Calu3 (cell line): ENCODE measurements at places on chromosomes 16 and 17.
A peak's percentile ranks its signal among the peaks of the same experiment; 100 is the strongest.

GRCh38 chr17:55555772-55556171 lies 44.5 kb upstream of the SMIM36 start:
- no peak for DNase-seq

- DNase-seq, result no peak
Observed at GRCh38 chr16:73887911-73888310, 408.7 kb upstream of the PSMD7 start.

- DNase-seq, result peak; percentile 95
Observed at GRCh38 chr16:67173808-67174705, 3.7 kb downstream of the NOL3 start.

GRCh38 chr16:76125871-76126270 lies 151.3 kb upstream of the CNTNAP4 start:
- DNase-seq, result no peak

GRCh38 chr17:31787857-31788570 lies 71.0 kb downstream of the COPRS start:
- no peak for DNase-seq

GRCh38 chr17:725746-726145 lies 6.7 kb upstream of the TLCD3A start:
- DNase-seq, result no peak

DNA sequence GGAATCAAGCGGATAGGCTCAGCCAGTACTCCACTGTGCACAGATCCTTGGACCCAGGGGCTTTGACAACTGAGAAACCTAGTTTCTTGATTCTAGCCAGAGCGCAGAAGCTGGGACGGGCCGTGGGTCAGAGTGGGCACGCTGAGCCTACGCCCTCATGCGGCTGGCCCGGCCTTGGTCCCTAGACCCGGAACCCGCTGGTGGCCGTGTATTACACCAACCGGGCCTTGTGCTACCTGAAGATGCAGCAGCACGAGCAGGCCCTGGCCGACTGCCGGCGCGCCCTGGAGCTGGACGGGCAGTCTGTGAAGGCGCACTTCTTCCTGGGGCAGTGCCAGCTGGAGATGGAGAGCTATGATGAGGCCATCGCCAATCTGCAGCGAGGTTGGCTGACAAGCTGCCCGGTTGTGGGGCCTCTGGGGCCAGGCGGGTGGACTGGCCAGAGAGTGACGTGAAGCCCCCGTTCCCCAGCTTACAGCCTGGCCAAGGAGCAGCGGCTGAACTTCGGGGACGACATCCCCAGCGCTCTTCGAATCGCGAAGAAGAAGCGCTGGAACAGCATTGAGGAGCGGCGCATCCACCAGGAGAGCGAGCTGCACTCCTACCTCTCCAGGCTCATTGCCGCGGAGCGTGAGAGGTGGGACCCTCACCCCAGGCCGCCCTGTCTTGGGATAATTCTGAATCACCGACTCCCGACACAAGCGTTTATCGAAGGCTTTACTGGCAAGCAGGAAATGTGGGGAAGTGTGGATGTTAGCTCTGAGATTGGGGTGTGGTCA lies 946 bp downstream of the STUB1 start:
- DNase-seq, result peak; percentile 62

- no peak for DNase-seq
Observed at GRCh38 chr16:1310832-1311200, 1.4 kb downstream of the UBE2I start.

- DNase-seq, result no peak
Observed at GRCh38 chr17:80588702-80589383, 44.2 kb downstream of the RPTOR start.

DNA sequence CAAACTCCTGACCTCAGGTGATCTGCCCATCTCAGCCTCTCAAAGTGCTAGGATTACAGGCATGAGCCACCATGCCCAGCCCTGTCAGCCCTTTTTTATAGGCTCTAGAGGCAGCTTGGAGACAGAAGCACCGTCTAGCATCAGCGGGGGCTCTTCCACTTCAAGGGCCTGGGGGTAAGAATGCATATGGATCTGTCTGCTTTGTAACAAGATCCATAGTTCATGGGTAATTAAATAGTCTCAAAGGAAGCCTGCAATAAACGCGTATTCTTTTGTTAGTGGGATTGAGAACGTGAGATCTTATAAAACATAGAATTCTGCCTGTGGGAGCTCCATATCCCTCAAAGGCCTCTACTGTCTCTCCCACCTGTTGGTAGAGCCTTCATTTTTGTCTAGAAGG lies 142.1 kb downstream of the SHISA6 start:
- DNase-seq, result no peak

DNA sequence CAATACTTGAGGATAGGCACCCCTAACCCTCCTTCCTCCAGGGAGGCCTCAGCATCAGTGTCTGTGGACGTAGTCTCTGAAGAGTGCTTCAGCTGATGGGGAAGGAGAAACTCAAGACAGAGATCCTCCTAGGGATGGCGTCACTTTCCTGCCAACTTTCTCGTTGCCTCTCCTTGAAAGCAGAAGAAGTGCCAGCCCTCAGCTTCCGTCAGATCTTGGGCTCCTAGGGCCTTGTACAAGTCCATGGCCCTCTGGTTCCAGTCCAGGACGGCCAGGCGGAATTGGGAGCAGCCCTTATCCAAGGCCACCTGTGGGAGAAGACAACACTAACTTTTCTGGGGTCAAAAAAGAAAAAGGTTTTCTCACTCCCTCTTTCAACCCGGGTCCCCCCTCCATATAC lies 1.3 kb downstream of the SAT2 start:
- DNase-seq, result no peak

GRCh38 chr17:73650140-73650539 lies 5.9 kb upstream of the SDK2 start:
- no peak for DNase-seq

DNA sequence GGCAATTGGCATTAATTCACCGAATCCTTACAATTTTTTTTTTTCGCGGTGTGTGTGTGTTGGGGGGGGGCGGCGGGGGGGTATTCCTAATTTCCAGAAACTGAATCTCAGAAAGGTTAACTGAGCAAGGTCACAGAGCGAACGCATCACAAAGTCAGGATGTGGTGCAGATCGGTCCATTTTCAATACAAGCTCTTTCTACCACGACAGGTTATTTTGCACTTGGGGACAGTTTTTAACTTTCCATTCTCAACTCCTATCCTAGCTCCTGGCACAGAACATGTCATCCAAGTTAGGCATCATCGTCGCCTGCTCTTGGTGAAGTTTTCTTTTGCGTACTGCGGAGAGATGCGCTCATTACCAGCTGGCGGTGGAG lies 15.4 kb upstream of the ERN1 start:
- DNase-seq, result no peak

GRCh38 chr16:92431-93339 lies 14.7 kb downstream of the MPG start:
- DNase-seq, result no peak

DNA sequence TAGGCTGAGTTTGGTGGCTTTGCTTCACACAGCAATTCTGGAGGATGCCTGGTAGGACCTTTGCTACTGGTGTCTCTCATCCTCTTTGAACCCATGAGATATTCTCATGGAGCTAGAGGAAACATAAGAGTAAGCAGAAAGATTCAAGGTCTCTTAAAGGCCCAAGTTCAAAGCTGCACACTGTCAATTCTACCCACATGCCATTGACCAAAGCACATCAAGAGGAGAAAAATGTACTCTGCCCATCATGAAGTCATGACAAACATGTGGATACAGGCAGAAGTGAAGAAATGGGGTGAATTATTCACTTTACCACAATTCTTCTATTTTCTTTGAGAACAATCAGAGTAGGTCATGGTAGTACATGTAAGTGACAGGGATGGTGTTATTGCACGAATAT lies 13.1 kb downstream of the SKA2 start:
- no peak for DNase-seq

- DNase-seq, result no peak
Observed at GRCh38 chr16:85003725-85004586, 7.4 kb downstream of the ZDHHC7 start.

- no peak for DNase-seq
Observed at GRCh38 chr17:82835122-82835521, 4.7 kb downstream of the ZNF750 start.

DNA sequence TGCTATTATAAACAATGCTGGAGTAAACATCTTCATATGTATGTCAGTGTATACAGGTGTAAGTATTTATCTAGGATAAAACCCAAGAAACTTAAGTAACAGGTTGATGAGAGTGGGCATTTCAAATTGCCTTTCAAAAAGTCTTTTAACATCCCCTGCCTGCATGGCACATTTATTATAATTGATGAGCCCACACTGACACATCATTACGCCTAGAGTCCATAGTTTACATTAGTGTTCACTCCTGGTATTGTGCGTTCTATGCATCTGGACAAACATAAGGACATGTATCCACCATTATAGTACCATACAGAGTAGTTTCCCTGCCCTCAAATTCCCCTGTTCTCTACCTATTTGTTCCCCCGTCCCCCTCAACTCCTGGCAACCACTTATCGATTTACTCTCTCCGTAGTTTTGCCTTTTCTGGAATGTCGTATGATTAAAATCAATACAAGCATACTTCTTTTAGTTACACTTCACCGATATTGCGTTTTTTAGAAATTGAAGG lies 53.7 kb downstream of the NACA2 start:
- DNase-seq, result no peak

- no peak for DNase-seq
Observed at GRCh38 chr17:17150448-17150800, 55.7 kb downstream of the PLD6 start.

- DNase-seq, result no peak
Observed at GRCh38 chr16:10870137-10870776, 6.7 kb upstream of the CIITA start.

DNA sequence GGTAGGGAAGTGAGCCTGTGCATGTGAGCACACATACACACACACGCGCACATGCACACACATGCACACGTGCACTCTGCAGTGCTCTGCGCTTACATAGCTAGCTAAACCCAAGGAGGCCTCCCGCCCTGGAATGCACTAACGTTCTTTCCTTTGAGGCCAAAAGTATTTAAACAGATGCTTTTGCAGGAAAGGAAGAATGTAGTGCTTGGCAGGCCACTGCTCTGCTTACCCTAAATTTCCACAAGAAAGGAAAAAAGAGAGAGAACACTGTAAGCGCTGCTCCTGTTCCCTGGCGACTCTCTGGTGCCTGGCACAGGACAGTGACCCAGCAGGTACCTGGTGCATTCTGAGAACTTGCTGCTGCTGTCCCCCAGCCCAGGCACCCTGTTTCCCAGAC lies 31.3 kb upstream of the MRPS23 start:
- no peak for DNase-seq

- no peak for DNase-seq
Observed at GRCh38 chr16:70276392-70276791, 12.9 kb downstream of the AARS1 start.

DNA sequence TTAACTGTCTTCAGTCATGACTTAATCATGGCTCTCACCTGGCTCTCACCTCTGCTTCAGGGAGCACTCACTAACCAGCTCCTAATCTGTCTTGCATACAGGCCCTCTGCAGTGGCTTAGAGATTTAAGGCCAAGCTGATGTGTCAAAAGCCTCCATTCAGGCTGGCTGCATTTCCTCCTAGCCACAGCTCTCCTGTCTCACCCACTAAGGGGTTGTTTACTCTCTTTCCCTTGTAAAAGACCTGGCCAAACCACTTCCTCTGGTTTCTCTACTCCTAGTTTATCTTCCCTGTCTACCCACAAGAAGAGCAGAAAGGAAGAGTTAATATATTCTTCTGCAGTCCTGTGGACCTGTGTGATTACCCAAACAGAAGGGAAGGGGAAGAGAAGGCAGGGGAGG lies 9.3 kb upstream of the ASIC2 start:
- DNase-seq, result no peak

GRCh38 chr17:33009636-33010035 lies 18.0 kb downstream of the SPACA3 start:
- no peak for DNase-seq

DNA sequence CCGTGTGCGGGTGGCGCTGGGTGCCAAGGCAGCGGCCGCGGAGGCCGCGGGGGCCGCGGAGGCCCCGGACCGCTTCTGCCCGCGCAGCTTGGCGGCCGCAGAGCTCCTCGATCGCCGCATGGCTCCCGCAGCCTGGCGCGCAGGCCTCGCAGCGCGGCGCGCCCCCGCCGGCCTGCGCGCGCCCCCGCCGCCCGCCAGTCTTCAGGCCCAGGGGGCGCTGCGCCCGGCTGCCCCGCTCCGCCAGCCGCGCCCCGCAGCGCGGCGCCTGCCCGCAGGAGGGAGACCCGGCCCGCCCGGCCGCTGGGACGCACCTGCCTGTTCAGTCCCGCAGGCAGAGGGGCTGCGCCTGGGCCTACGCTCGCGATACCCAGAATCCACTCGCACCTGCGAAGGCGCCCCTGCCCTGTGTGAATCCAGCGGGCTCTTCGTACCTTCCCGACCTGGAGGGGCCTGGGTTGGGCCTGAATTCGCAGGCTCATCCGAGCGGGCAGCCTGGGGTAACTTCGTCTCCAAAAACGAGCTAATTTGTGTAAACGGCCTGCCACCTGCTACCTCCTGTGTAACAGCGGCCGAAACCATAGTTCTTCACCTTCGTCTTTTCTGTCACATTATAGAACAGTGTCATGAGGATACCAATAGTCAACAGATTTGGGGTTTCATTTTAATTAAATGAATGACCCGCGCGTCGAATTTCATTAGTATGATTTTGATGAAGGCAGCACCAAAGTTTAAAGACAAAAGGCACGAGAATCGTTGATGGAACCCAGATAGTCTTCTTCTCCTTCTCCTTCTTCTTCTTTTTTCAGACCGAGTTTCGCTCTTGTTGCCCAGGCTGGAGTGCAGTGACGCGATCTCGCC lies at the start of gene CENPV:
Gene CENPV (minus strand): TSS at position 153 of the 858 bp plus-strand sequence. CDS start 33 bp downstream, at position 120.
- peak; percentile 66 for DNase-seq

DNA sequence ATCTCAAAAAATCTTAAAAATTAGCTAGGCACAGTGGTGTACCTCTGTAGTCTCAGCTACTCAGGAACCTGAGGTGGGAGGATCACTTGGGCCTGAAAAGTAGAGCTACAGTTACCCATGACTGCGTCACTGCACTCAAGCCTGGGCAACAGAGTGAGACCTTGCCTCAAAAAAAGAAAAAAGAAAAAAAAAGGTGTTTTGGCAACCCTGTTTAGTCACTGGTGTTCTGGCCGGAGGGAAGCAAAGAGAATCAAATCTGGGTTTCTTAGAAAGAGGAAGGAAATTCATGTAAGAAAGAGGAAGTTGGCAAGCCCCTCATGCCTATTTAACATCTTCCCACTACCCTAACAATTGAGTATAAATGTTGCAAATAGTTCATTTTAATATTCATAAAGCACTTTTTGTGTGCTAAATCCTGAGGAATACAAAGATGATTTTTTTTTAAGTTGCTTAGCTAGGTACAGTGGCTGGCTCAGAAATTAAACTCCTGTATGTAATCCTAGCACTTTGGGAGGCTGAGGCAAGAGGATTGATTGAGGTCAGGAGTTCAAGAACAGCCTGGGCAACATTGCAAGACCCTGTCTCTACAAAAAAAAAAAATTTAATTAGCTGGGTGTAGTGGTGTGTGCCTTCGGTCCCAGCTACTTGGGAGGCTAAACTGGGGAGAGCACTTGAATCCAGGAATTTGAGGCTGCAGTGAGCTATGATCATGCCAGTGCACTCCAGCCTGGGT lies 6.5 kb upstream of the USP32 start:
- no peak for DNase-seq

- DNase-seq, result no peak
Observed at GRCh38 chr17:41894791-41895331, 23.9 kb downstream of the ACLY start.

GRCh38 chr17:45338023-45338781 lies 21.4 kb upstream of the MAP3K14 start:
- no peak for DNase-seq

GRCh38 chr16:83343935-83344366 lies 463.8 kb upstream of the HSBP1 start:
- DNase-seq, result no peak
